ENCODE measurements at places on chromosomes 16 and 17. TPM values are rescaled to one million over a fixed set of nuclear protein-coding genes. Genes with fewer than 3 reads are reported as not detected.

GRCh38 chr17:3719265-3719664 lies 4.4 kb upstream of the HASPIN start:
- H3K4me1 ChIP-seq = peaks cover 19% of the 10 kb centered on the region
- peaks cover 9% of the 10 kb centered on the region for H3K36me3 ChIP-seq
- no peak overlapping the region for H3K27ac ChIP-seq
- H3K27me3 ChIP-seq = no peaks in the 10 kb centered on the region
- H3K4me3 ChIP-seq = no peak overlapping the region
- no peak for DNase-seq

DNA sequence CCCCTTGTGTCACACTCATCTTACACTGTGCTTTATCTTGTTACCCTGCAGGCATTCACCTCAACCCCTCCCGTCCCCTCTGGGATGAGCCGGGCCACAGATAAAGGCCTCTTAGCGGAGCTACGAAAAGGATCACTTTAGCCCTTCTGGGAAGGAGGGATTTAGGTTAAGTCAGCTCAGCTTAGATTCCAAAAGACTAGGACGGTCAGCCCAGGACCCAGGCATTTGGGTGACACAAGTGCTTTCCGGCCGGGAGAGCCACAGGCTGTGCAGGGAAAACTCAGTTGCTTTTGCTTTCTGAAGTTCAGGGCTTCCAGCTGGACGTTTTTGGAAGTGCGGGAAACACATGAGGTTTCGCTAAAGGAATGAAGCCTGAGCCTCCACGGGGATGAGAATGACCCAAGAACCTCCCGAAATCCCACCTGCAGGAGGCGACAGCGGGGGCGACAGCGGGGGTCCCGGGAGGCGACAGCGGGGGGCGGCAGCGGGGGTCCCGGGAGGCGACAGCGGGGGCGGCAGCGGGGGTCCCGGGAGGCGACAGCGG lies 11.6 kb upstream of the METRNL start:
- no peak overlapping the region for H3K4me3 ChIP-seq
- H3K36me3 ChIP-seq = no peaks in the 10 kb centered on the region
- no peaks in the 10 kb centered on the region for H3K4me1 ChIP-seq
- no peak for DNase-seq
- H3K27ac ChIP-seq = no peak overlapping the region

MT1E gene
- total RNA-seq = 201 TPM

SLC13A2 gene
- total RNA-seq = not detected

MYH11 gene
- not detected for total RNA-seq

DNA sequence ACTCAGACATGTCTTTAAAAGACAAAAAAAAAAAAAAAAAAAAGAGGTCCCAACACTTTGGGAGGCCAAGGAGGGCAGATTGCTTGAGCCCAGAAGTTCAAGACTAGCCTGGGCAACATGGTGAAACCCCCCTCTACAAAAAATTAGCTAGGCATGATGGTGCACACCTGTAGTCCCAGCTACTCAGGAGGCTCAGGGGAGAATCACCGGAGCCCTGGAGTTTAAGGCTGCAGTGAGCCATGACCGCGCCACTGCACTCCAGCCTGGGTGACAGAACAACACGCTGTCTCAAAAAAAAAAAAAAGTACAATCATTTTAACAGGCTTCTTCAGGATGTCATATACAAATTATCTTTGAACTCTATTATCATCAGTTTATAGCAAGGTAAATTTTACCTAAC lies 22.0 kb downstream of the C16orf87 start:
- no peaks in the 10 kb centered on the region for H3K27me3 ChIP-seq
- no peak overlapping the region for H3K4me3 ChIP-seq
- no peaks in the 10 kb centered on the region for H3K36me3 ChIP-seq
- H3K27ac ChIP-seq = no peak overlapping the region
- peaks cover 12% of the 10 kb centered on the region for H3K4me1 ChIP-seq

- no peak for DNase-seq
- no peak overlapping the region for H3K27ac ChIP-seq
- H3K27me3 ChIP-seq = no peaks in the 10 kb centered on the region
- no peaks in the 10 kb centered on the region for H3K36me3 ChIP-seq
- no peaks in the 10 kb centered on the region for H3K4me1 ChIP-seq
These were observed 10.9 kb upstream of the GINS2 start for GRCh38 chr16:85699628-85700027.

- no peak overlapping the region for H3K27ac ChIP-seq
- no peak overlapping the region for H3K4me3 ChIP-seq
- peaks cover 2% of the 10 kb centered on the region for H3K27me3 ChIP-seq
- no peaks in the 10 kb centered on the region for H3K36me3 ChIP-seq
- no peak for DNase-seq
- no peaks in the 10 kb centered on the region for H3K4me1 ChIP-seq
These were observed 48.2 kb downstream of the METRNL start for GRCh38 chr17:83127431-83128160.

Data from endothelial cell of umbilical vein (primary cell).